Cerebellum (tissue), 4 donors: ENCODE measurements at places on chromosomes 3 and 15. TPM values are rescaled to one million over a fixed set of nuclear protein-coding genes. Genes with fewer than 3 reads are reported as not detected.

Gene MLF1
- total RNA-seq = 24.5 TPM

DNA sequence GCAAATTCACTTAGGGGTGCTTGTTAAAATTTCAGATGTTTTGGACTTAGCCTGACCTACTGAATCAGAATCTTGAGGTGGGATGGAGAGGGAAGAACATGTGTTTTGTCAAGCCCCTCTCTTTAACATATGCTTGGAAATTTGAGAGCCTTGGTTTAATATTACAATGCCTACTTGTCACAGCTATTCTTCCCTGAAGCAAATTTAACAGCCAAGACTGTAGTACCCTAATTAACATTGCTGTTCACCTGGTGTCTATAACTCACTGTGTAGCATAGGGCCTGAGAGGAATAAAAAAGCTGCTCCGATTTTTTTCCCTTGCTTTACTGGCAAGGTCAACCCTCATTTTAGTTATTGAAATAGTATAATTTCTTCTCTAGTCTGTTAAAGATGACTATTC is 880.1 kb downstream of the CADM2 start:
- no peak for DNase-seq

- DNase-seq = no peak
These were observed 540 bp downstream of the CCDC80 start for GRCh38 chr3:112640276-112640929.

DNA sequence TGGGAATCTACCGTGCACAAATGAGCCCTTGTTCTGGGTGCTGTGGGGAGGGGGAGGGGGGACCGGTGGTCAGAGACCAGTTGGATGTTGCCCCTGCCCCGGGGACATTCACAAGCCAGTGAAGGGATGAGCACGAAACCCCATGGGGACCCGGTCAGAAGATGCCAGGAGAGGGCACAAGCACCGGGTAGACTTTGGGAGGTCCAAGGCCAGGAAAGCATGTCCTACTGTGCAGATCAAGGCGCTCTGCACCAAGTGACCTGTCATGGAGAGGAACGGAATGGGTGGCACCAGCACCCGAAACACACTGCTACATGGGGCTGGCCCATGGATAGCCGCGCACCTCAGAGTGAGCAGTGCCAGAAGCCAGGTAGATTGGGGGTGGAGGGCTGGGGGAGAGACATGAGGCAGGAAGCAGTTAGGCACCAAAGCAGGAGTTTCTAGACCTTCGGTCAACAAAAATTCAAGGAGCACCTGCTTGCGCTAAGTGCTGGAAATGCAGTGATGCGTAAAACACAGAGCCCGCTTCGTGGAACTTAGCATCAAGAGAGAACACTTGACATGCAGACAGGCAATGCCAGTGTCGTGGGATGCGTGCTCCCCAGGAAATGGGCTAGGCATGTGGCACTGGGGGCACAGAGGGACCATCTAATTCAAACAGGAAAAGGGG is 99.1 kb downstream of the CPN2 start:
- DNase-seq = no peak
